ENCODE measurements at places on chromosomes 3 and 15.

DNA sequence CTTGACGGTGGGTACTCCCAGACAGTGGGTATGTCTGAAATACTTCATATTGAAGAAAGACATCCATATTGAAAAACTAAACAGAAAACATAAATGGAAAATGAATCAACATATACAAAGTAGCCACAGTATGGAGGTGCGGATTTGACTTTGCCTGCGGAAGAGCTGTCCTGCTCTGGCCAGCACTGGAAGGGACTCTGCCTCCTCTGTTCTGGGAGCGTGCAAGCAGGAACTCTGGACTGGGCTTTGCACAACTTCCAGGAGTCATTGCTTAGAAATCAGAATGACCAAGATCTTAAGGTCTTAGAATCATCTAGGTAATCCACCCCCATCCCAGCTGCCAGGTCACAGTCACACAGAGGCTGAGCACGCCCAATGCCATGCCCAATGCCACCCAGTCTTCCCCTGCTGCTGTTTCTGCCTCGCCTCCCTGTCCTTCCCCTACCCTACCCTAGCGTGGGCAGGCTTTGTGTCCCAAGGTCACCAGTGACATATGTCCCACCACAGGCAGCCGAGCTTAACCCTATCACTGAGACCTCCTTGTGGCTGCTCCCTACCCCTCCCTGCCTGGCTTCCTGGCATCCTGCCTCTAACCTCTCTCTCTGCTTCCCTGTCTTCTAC is 36.3 kb downstream of the CDC25A start:
- no peak for DNase-seq

- DNase-seq, result no peak
Observed at GRCh38 chr3:72018343-72018984, 233.5 kb upstream of the PROK2 start.

- no peak for DNase-seq
Observed at GRCh38 chr15:57462381-57462780, 86.1 kb downstream of the CGNL1 start.

DNA sequence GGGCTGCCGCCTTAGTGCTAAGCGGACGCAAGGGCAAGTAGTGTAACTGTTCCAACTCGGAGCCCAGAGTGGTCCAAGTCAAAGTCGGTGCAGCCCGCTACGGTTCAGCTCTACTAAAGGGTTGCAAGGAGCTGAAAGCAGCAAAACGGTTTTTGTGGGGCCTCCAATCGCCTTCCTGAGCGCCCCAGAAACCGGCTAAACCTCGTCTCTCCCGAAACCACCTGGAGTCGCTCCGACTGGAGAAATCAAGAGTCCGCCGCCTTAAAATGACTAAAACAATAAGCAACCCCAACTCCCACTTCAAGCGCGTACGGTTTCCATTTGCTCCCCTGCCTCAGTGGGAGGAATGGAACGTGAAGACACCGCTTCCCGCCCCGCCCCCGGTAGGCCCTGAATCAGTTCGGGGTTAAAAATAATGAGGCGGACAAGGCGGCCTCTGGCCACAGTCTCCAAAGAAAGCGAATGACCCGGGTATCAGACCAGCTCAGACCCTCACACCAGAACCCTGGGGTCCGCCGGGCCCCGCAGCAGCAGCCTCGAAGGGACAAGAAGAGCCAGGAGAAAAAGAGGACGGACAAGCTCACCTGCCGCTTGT is 401 bp downstream of the SEC11A start:
- DNase-seq, result peak; percentile 54

DNA sequence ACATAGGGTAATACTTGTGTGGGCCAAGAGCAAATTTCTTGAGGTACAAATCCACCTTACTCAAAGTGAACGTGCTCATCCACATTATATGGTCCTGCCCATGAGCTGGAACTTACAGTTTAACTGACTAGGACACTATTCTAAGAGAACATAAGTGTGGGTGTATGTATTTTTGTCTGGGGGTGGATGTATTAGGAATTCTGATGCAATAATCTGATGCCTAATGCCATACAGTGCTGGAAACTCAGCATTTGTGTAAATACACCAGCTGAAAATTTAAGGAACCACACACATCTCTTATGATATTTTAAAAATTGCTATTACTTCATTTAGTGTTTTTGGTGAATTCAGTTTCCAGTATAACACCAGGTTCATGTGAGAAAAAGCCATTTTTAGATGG is 1350.7 kb downstream of the ZPLD1 start:
- no peak for DNase-seq

- peak; percentile 44 for DNase-seq
Observed at GRCh38 chr15:73965094-73965757, 26.9 kb downstream of the STOML1 start.

DNA sequence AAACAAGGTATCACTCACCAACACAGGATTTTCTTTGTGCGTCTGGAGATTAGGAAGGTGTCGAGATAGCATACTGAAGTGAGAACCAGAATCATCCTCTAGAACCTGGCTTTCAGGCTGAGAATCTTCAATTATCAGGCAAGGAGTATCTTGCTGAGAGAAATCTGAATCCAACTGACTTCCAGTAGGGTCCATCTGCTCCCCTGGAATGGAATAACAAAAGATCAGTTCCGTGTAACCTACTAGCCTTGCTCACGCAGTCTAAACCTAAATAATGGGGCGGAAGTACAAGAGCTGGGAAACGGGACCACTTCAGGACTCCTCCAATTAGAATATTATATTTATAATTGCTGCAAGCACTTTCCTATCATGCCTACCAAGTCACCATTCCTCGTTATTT is 690 bp downstream of the TP53BP1 start:
- DNase-seq, result peak; percentile 66

- no peak for DNase-seq
Observed at GRCh38 chr3:174331095-174331800, 527.9 kb upstream of the NAALADL2 start.

DNA sequence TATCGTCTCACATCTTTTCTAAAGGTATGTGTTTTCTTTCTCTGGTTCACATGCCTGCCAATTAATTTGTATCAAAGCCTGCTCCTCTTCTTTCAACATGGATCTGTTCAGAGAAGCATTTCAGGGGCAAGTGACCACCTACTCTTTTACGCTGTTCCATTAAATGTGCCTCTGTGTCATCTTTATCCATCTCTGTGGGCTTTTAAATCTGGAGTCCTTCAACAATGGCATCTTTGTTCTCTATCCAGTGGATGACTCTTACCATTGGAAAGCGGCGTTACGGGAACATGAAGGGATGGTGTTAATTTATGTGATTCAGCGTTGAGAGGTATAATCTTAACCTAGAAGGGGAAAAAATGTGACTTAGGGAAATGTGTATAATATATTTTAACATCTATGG is 92.7 kb upstream of the CFAP20DC start:
- no peak for DNase-seq

- peak; percentile 76 for DNase-seq
Observed at GRCh38 chr3:138051947-138052802, 42.2 kb downstream of the CLDN18 start.

DNA sequence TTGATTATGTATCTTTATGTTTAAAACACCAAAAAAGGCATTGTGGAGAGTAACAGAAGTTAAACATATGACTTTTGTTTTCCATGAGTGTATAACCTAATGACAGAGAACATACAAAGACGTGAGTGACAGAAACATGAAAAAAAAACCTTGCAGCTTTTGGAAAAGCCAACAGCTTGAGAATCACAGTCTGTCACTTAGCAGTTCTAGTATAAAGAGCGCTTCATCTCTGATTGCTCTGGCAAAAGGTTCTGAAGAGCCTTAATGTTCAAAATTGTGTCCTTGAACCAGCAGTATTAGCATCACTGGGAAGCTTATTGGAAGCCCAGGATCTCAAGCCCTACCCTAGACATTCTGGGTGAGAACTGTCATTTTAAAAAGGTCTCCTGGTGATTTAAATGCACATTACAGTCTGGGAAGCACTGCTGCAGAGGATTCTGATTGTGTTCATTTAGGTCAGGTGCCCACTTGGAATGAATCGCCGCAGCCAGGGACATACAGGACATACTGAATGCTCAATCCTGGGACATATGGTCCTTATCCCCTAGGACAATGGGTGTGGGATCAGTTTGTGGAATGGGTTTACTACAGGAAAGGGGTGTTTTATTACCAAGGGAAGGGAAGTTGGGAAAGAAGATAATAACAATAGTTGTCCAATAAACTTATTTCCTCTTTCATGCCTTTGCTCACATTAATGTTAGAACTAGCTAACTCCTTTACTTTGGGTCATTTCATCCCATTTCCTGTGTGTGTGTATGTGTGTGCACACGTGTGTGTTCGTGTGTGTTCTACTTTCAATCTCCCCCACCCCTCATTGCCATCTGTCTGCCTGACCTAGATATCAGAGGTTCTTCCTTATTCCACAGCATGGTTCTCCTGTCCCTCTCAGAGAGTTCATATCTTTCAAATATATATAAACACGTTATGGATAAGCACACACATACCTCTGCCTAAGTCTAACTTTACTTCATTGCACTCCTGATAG is 55.0 kb downstream of the LRRC49 start:
- no peak for DNase-seq

GRCh38 chr3:46865031-46865507 is 1.8 kb upstream of the MYL3 start:
- DNase-seq, result no peak

GRCh38 chr3:50275141-50275995 is 3.5 kb upstream of the LSMEM2 start:
- DNase-seq, result peak; percentile 78

DNA sequence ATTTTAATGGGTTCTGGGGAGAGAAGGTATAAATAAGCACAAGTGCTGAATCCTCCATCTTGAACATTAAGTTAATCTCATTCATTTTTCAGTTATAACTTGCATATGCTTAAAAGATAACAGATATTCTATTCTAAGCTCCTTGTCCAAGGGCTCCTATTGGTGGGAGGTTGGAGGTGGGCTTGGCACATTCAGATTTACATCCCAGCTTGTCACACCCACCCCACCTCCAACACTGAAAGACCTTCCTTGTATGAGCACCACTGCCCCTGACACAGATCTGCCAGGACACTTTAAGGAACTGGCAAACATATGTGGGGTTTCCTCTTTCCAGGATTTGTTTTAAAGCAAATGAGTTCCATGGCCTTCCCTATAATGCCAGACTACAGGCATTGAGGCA is 30.6 kb downstream of the HOMER2 start:
- no peak for DNase-seq

- no peak for DNase-seq
Observed at GRCh38 chr3:12622335-12622734, 41.6 kb downstream of the RAF1 start.

DNA sequence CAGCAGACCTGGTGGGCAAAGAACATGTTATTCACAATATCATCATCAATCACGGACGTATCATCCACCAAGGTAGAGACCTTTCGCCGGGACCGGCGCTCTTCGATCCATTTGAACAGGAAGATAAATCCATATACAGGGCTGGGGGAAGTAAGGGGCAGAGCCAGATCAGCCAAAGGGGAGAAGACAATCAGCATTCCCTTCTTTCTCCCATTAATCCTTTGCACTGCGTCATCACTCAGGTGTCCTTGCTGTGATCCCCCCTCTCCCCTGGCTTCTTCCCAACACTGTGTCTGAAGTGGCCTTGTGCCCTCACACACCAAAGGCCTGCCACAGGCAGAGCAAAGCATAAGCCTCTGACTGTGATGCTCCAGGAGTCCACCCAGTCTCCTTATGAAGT is 36.4 kb downstream of the SEMA3G start:
- no peak for DNase-seq

DNA sequence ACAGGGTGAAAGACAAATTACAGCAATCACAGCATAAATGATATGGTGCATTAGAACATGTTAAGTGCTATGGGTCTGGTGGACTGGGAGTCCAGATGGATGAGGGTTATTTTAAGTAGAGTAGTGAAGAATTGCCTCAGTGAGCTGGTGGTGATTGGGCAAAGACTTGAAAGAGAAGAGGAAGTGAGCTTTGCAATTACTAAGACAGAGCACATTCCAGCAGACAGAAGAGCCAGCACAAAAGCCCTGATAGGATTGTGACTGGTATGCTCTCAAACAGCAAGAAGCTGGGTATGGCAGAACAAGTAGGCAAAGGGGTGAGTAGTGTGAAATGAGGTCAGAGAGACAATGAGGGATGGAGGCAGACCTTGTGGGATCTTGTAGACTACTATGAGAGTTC is 2.1 kb upstream of the ACKR4 start:
- DNase-seq, result peak; percentile 55

- DNase-seq, result no peak
Observed at GRCh38 chr3:155386919-155387318, 93.4 kb upstream of the STRIT1 start.

DNA sequence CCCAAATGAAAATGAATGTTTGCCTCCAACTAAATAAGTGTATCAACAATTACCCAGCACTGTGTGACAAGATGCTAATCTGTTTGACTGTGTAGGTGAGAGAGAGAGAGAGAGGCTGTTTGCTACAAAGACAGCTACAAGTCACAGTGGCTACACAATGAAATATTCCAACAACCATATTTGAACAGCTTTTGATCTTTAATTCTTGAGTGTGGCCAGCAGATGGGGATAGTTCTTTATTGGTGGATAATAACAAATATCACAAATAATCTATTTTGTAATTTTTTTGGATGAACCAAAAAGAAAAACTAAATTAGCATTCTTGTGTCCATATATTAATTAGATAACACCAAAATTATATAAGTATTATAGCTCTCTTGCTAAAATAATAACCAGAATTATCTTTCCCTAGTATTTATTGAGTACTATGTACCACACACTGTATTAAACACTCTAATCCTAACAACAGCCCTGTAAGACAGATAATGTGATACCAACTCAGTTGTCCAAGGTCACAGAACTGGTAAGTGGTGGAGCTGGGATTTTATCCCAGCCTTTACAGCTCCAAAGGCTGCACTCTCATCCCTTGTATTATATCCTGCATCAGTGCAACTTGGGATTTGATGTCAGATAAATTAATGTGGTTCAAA is 61.9 kb upstream of the C3orf80 start:
- DNase-seq, result no peak

DNA sequence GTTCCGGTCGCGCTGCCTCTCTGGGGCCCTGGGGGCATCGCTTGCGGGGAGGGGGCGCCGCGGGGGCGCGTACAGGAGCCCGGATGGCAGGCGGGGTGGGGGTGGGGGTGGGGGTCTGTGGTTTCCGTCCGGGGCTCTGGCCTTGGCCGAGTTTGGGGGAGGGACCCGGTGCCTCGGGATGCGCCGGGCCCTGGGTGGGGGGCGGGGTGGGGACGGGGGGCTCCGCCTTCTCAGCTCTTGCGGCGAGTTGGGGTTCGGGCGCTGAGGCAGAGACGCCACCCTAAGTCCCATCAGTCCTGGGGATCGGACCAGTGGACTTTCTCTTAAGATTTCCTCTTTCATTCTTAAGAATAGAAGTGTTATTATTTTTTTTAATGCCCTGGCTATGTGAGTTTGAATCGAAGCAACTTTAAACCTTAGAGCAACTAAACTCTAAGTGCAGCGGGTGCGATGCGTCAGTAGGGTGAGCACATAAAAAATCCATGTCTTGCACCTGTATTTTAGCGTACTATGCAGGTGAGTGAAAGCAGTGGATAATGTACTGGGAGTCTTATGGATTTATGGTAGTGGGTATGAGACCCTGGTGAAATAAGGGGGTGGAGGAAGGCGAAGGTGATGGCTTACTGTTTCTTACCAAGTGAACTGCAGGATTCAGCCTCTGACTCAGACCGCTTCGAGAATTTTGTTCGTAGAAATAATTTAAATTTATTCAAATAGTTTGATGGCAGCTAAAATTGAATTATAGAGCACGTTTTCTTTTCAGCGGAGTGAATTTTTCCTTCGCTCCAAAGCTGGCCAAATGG is 762 bp downstream of the CTNNB1 start:
- peak; percentile 79 for DNase-seq

Data from GM23338 (cell line).